ENCODE measurements at places on chromosomes 3 and 15. TPM values are rescaled to one million over a fixed set of nuclear protein-coding genes. Genes with fewer than 3 reads are reported as not detected.

DNA sequence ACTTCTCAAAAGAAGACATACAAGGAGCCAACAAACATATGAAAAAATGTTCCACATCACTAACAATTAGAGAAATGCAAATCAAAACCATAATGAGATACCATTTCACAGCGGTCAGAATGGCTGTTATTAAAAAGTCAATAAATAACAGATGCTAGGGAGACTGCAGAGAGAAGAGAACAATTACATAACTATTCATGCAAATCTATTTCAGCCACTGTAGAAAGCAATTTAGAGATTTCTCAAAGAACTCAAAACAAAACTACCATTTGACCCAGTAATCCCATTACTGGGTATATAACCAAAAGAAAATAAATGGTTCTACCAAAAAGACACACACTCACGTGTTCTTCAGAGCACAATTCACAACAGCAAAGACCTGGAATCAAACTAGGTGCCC, 116.3 kb downstream of the VPS13C start:
- DNase-seq = no peak

- no peak for DNase-seq
These were observed 424.0 kb downstream of the MCTP2 start for GRCh38 chr15:94655249-94655880.

DNA sequence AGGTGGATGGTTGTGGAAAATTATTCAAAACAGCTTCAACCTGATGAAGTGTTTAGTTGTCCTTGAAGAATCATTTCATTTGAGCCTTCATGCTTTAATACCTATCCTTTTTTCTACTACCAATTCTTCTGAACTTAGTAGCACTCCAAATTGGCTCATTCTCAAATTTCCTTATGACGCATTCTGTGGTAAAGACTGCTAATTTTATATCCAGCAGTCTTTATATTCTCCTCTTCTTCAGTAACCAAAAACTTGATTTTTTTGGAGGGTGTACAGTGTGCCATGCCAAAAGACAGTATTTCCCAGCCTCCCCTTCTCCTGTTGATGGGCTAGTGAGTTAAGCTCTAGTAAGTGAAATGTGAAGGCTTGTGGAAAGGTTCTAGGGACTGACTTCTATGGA, 25.2 kb downstream of the CGNL1 start:
- DNase-seq = no peak

The TMOD2 gene
- polyA plus RNA-seq = 1.0 TPM

DNA sequence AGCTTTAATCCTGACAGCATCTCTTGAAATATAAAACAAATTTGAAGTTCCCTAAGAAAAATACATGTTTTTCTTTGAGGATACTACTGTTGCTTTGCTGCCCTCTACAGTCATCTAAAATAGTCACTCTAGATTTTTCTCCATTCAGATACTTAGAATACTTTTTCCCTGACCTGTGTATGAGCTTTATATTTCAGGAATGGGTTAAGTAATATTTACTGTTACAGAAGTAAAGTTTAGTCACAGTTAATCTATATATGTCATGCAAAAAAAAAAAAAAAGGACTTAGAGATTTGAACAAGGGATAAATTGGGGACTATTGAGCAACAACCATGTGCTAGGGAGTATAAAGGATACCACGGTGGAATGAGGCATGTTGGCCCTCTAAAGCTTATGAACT, 8.8 kb downstream of the NECTIN3 start:
- DNase-seq = peak; percentile 7

DNA sequence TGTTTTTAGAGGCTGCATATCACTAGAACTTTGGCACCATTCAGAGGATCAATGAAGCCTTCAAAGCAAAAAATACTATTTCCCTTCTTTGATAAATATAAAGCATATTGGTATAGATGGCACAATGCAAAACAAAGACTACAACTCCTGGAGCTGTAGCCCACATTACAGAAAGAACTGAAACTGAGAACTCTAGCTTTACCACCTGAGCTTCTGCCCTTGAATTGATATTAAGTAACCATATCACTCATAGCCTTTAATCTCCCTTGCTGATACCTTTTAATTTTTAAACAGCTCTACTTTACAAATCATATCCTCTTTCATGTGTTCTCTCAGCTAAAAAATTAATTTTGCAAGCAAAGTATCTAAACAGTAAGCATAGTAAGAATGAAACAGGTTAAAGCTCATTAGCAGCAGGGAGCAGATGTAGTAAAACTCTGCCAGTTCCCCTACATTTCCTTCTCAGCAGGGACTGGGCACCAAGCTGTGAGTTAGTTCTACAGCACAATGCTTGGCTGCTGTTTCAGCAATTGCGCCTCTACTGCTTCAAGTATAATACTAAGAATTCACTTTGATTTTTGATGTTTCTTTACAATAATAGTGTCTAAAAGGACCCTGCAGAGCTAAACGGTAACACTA, 97.9 kb upstream of the NANOGP8 start:
- DNase-seq = no peak

GRCh38 chr15:91472316-91472756, 372.3 kb downstream of the SV2B start:
- peak; percentile 70 for DNase-seq

The CRYBG3 gene
- polyA plus RNA-seq = 1.2 TPM

GRCh38 chr15:78223396-78224022, 10.9 kb downstream of the ACSBG1 start:
- DNase-seq = no peak

- DNase-seq = peak; percentile 19
These were observed 1.2 kb downstream of the YEATS2 start for GRCh38 chr3:183698756-183699155.

- DNase-seq = no peak
These were observed 34.1 kb upstream of the PIAS1 start for GRCh38 chr15:68019814-68020525.

GRCh38 chr15:42679285-42680141, 57.4 kb downstream of the CDAN1 start:
- DNase-seq = no peak

- DNase-seq = peak; percentile 33
These were observed 9.3 kb upstream of the C15orf61 start for GRCh38 chr15:67511606-67512005.

The RTP4 gene
- polyA plus RNA-seq = 17.8 TPM

The DLEC1 gene
- polyA plus RNA-seq = 0.65 TPM

GRCh38 chr3:119652306-119653033, 7.9 kb downstream of the POPDC2 start:
- no peak for DNase-seq

DNA sequence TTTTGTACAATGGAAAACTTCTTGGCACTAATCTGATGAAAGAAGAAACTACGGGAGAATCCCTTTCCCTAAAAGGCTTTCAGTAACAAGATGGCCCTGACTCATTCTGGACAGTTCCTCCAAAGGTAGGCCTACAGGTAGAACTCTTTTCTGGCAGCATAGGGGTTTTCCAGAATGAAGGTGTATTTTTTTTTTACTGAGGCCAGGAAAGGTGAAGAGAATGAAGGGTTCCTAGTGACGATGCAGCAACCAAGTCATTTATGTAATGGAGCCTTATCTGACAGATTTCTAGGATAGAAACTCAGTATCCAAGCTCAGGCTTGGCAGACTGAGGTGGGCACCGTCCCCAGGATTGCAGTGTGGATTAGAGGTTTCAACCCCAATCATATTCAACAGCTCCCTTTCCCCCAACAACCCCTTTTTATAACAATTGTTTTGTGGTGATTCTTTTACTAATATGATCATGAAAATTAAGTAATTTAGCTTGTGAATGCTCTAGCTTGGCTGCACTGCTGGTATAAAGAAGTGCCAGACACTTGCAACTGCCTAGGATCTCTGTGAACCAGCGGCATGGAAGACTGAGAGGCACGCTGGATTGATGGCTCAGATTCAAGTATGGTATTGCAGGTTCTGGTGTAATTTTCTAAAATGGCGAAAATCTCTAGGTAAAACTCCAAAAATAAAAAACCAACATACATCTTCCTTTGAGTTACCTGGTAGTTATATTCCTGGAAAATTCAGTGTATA, 8.7 kb upstream of the TRIM69 start:
- DNase-seq = no peak

The TMC3 gene
- 0.05 TPM for polyA plus RNA-seq

- no peak for DNase-seq
These were observed 91.3 kb downstream of the PLXNA1 start for GRCh38 chr3:127073941-127074820.

DNA sequence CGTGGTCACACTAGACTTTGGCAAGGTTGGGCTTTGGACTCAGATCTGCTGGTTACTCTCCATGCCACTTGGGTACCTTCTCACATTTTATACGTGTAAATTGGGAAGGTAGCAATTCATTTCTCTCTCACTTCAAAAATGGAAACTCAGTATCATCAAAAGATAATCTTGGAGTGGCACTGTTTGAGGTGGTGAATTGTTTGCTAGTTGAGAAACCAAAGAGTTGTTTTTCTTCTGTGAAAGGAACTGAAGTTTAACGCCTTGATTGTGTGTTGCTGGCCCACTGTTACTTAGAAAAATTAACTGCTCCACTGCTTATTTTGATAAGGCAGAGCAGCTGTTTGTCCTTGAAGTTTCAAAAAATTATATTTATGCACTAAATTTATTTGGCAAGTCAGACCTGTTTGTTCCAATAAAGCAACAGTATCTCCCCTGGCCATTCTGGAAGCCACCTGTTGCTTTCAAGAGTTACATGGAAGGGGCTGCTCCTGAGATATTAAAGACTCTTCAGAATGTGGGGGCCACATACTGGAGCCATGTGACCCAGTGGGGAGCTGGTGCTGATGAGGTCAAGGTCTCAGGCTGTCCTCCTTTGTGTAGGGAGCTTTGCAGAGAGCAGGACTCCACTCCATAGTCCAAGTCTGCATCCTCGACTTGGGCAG, 16.2 kb downstream of the PLCL2 start:
- DNase-seq = peak; percentile 12
